ENCODE measurements at places on chromosomes 2 and 18. TPM values are rescaled to one million over a fixed set of nuclear protein-coding genes. Genes with fewer than 3 reads are reported as not detected.
A peak's percentile ranks its signal among the peaks of the same experiment; 100 is the strongest.

ADAM17 gene
- 48.4 TPM for total RNA-seq

DNA sequence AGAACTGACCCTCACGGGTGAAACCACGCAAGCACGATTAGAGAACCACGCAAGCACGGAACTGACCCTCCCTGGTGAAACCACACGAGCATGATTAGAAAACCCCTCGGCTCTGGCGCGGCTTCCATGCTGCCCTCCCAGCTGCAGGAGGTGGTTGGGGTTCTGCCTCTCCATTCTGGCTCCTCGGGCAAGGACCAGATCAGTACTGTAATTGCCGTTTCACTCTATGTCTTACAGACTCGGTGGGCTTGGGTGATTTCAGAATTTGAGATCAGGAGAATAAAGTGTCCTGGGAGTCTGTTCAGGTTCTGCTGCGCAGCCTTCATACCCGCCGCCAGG, 58.3 kb upstream of the KCNG2 start:
- H3K4me1 ChIP-seq = no peaks in the 10 kb centered on the region
- H3K27ac ChIP-seq = no peak overlapping the region
- H3K36me3 ChIP-seq = peaks cover 6% of the 10 kb centered on the region
- no peaks in the 10 kb centered on the region for H3K27me3 ChIP-seq
- H3K4me3 ChIP-seq = no peak overlapping the region
- DNase-seq = no peak

DNA sequence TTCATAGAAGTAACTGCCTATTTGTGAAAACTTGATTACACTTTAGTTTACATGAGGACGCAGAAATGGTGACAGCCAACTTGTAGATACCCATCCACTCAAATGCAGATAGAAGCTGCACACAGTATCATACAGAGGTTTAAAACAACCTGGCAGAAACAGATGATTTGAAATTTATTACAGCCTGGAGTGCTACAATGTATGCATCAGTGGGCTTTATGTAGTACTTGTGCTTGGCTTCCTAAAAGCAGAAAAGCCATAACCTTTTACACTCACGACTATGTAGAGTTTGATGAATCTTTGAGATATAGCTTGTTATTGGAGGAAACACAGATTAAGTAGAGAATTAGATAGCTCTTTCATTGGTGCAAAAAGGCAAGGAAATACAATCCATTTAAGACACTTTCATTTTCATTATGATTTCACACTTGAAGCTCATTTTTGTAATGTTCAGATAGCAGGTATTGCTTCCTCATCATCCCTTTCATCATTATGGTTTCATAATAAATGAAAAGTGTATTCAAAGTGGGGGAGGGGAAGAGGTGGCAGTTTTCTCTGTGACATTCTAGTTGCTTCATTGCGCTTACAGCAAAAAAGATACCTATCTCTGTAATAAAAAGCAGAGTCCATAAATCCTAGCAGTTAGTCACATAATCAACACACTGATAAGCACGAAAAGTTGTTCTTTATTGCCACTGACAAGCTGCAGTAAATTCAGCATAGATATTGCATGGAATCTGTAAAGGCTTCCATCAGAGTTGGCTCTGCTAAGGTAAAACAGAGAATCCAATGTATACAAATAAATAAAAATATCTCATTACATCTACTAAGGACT, 789.8 kb upstream of the FSHR start:
- no peaks in the 10 kb centered on the region for H3K4me1 ChIP-seq
- no peaks in the 10 kb centered on the region for H3K36me3 ChIP-seq
- H3K27ac ChIP-seq = no peak overlapping the region
- DNase-seq = no peak
- no peak overlapping the region for H3K4me3 ChIP-seq

GRCh38 chr2:68901561-68901960, 30.4 kb upstream of the BMP10 start:
- H3K36me3 ChIP-seq = no peaks in the 10 kb centered on the region
- DNase-seq = no peak
- no peak overlapping the region for H3K27ac ChIP-seq

DNA sequence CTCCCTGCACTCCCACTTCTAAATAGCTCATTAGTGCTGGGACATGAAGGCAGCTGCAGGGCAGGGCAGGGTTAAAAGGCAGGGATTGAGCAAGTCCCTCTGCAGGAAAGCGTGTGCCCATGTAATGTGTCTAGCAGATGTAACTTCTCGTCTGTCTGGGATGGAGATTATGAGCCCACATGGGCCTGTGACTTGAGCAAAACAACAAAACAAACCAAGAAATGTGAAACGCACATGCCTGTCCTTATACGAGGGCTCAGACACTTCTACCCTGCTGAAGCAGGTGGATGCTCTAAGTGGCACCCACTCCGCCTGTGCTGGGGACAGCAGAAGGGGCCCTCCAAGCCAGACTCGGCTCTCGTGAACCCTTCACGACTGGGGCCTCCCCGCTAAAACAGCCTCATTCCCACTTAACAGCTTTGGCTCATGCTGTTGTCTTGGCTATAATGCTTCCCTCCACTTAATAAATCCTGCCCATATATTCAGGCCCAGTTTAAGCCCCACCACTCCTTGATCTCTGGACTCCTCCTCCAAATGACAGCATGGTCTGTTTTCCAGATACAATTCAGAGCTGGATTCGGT, 40.9 kb downstream of the TMEM247 start:
- H3K36me3 ChIP-seq = no peaks in the 10 kb centered on the region
- no peaks in the 10 kb centered on the region for H3K27me3 ChIP-seq
- no peak for DNase-seq

REG3G gene
- total RNA-seq = not detected

- no peak overlapping the region for H3K27ac ChIP-seq
- no peaks in the 10 kb centered on the region for H3K27me3 ChIP-seq
- H3K36me3 ChIP-seq = no peaks in the 10 kb centered on the region
- peaks cover 17% of the 10 kb centered on the region for H3K4me1 ChIP-seq
- no peak for DNase-seq
These were observed 23.4 kb downstream of the SH2D6 start for GRCh38 chr2:85441864-85442263.

DNA sequence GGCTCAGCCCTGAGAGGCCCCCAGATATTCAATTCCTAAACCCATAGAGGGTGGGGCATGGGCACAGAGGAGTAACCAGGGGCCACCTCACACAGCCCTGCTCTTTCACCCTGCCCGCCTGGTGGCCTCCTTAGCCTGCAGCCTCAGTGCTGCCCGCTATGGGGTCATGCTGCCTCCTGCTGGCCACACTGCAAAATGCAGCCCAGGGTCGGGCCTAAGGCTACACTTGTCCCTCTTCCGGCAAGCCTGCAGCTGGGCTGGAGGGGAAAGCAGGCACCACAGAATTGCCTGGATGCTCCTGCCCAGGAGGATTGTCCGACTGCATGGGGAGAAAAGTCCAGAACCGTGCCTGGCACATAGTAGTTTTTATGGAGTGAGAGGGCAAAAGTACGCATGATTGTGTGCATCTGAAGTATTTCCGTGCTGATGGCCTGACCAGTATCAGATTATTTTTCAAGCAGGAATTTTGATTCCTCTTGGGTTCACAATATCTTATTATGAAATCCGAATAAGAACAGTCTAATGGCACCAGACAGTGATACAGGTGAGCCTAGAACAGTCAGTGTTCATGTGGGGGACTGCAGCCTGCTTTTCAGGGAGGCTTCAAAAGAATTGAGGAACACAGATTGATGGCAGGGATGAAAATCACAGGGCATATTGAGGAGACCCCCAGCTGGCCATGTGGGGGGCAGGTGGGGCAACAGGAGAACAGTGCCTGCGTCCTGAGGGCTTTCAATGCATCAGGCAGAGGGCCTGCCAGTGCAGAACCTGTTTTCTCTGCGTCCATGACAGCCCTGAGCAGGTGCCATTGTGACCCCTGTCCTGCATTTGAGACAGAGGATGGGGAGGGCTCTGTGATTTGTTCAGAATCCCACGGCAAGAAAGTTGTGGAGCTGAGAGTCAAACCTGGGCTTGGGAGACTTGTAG, 51.2 kb upstream of the ALPP start:
- no peaks in the 10 kb centered on the region for H3K27me3 ChIP-seq
- no peaks in the 10 kb centered on the region for H3K4me1 ChIP-seq
- H3K27ac ChIP-seq = no peak overlapping the region
- no peak overlapping the region for H3K4me3 ChIP-seq
- DNase-seq = peak; percentile 12

- DNase-seq = no peak
- no peaks in the 10 kb centered on the region for H3K36me3 ChIP-seq
- no peak overlapping the region for H3K27ac ChIP-seq
These were observed 472.8 kb downstream of the DCC start for GRCh38 chr18:52812834-52813233.

- DNase-seq = no peak
- no peak overlapping the region for H3K4me3 ChIP-seq
- no peaks in the 10 kb centered on the region for H3K36me3 ChIP-seq
- no peaks in the 10 kb centered on the region for H3K27me3 ChIP-seq
- H3K4me1 ChIP-seq = peaks cover 4% of the 10 kb centered on the region
- no peak overlapping the region for H3K27ac ChIP-seq
These were observed 52.1 kb upstream of the FAHD2A start for GRCh38 chr2:95350368-95350767.
